ENCODE measurements at places on chromosomes 1 and 21.

GRCh38 chr21:45888386-45889009 lies 93.1 kb upstream of the COL6A1 start:
- DNase-seq: no peak

DNA sequence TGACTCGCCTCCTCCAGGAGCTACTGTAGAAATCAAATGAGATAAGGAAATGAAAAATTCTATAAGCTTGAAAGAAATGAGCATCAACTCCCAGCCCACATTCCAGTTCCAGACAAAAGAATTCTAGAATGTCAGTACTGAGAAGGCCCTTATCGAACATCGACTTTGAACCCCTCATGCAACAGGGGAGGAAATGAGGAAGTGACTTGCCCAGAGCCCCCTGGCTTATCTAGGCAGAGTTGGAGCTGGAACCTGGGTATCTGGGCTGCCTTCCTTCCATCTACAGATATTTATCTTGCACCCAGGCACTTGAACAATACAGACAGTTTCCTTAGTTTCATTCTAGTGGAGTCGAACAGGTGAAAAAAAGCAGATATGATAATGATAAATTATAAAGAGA lies 22.3 kb downstream of the MECR start:
- no peak for DNase-seq

- no peak for DNase-seq
These were observed 8.7 kb upstream of the PIGM start for GRCh38 chr1:160040476-160040875.

DNA sequence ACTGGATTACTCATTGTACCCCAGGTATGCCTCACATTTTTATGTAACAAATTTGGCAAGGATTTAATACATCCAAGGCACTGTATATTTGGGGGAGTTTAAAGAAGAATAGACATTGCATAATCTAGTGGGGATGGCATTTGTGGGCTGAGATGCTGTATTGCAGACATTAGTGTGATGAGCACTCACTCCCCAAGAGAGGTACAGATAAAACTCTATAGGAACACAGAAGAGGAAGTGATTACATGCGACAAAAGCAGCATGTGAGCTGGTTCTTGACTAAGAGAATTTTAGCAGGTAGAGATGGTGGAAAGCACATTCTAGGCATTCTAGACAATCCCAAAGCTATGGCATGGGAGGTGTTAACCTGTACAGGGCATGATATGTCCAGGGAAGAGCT lies 24.2 kb upstream of the CDC14A start:
- DNase-seq: no peak

DNA sequence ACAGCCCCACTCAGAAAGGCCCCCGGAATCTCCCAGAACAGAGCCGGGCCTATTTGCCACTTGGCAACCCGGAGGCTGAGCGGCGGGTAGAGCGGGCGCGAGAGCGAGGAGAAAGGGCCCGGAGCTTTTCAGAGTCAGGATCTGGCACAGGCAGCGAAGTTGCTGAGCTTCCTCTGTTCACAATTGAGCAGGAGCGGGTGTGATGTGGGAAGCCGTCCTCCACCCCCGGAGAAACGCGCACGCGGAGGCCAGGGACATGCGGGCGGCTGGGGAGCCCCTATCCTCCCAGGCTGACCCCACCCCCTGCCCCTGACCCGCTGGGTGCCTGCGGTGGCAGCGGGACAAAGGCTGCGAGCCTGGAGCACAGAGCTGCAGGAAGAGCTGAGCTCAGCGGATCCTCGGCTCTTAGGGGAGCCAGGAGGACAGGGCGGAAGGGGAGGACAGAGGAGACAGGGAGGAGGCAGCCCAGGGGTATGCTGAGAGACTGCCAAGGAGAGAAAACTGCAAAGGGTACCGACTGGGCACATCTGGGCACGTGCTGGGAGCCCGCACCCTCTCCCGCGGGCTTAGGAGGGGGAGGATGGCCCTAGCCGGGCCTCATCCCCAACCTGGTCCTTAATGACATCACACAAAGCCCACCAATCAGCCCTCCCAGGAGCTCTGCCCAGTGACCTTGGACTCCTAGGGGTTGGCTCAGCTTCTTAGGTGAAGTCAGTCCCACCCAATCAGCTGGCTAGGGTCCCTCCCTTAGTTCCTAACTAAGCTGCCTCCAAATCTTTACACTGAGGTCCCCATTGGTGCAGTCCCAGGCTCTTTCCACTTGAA lies 9.3 kb downstream of the KIF21B start:
- no peak for DNase-seq

- DNase-seq: no peak
These were observed 48.9 kb downstream of the SPATA46 start for GRCh38 chr1:162327788-162328165.

DNA sequence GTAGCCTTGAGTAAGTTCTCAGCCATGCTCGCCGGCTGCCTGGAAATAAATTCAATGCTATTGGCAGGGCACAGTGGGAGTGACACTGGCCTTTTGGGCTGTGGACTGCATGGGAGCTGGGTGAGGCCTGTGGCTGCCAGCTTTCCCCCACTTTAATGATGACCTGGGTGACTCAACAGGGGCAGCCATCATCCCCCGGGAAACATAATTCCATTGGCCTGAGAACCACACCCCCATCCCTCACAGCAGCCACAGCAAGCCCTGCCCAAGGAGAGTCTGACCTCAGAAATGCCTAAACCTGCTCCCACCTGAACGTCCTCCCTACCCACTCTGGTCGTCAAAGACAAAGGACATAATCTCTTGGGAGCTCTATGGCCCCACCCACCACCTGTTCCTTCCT lies 384.0 kb downstream of the LTN1 start:
- DNase-seq: no peak

DNA sequence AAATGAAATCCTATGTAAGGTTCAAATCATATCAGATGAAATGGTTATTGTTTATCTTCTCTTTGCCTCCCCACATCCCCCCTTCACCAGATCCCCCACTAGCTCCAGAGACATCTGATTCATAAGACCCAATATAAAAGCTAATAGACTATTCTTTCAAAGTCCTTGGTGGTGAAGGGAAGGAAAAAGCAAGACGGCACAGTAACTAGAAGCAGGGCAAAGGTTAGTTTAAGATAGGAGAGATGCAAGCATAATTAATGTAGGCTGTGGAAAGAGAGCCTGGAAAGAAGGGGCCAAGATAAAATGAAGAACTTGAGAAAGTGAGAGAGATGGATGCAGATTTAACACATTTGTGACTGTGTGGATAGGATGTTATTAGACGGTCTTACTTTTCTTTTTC lies 33.8 kb downstream of the BTG3 start:
- no peak for DNase-seq

DNA sequence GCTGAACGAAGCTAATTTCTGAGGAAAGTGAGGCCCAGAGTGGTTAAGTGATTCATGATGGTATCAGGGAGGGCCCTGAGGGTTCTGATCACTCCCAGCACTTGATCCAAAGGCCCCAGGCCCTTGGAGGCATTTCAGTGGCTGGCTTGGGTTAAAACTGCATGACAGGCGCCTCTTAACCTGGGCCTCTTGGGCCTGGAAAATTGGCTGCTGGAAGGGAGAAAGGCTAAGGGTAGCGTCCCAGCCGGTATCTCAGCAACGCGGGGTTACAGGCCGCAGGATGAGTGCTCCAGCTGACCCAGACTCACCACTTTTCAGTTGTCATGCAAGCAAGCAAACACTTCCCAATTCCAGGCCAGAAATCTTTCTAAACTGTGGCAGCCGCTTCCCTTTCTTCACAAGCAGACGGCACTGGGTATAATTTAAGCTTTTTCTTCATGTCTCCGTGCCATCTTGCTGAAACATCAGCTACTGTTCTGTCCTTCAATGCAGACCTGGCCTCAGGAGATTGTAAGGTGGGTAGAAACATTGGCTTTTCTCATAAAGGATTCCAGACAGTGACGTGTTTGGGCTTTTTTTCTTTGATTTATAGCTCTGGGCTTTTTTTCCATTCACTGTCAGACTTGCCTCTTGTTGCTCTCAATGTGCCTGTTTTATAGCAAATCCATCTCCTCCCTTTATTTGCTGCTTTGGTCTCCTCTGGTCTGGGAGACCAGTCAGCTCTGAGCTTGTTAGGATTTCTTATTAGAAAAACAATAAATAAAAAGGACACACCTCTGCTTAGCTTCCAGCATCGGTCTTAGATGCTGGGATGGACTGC lies 229.1 kb downstream of the KCNJ6 start:
- DNase-seq: no peak

Data from stimulated activated CD8-positive, alpha-beta memory T cell treated with anti-CD3 and anti-CD28 coated beads, Interleukin-12 subunit alpha, Interleukin-12 subunit beta, amount 100 ng/mL, for 4 hours (primary cell).